ENCODE measurements at places on chromosomes 2 and 18.

DNA sequence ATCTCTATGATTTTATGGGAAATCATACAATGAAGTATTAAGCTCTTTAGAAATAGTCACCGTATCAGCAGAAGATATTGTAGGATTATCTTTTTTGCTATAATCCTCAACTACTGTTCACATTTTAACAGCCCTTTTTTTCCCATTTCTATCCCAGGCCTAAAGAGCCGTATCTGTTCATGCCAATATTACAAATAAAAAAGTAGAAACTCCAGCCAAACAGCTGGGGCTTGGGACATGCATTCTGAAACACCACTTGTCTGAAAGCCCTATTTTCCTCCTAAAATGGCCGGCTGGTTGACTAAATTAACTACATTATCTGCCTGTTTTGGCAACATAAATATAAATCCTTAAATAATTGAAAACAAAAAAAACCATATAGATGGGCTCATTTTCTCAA lies 477.8 kb downstream of the CDH2 start:
- DNase-seq: no peak

DNA sequence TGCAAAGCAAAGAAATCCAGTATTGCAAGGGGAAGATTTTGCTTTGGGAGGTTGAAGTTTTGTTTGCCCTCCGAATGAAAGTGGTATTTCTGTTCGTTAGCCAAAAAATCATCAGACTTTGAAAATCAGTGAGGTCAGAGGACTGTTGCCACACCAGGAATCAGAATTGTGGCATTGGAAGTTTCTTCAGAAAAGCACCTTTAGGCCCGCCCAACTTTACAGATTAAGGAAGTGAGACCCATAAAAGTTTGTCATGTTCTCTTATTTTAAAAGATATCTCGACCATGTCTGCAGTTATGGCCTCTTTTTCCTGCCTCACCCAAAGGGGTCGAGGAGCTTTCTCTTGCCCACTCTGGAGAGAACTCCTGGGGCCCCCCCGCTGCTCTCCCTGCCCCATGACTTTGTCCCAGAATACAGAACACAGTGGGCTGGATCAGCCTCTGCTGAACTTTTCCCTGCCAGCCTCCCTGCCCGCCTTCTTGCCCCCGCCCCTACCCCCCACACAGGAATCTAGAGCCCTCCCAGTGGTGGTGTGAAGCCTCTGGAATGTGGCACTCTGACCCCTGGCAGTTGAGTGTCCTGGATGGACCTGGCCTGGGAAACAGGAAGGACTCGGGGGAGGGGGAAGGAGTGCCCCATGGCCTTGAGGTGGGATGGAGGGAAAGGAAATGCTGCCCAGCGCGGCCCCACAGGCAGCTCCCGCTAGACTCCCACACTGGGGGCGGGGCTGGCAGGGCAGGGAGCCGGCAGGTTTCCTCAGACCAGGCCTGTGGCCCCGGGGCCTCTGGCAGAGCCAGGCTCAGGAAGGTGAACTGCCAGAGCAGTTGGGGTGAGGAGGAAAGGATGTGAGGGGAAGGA lies 25.3 kb downstream of the CRIM1 start:
- DNase-seq: no peak

GRCh38 chr2:161556440-161556839 lies 67.8 kb upstream of the SLC4A10 start:
- DNase-seq: no peak

DNA sequence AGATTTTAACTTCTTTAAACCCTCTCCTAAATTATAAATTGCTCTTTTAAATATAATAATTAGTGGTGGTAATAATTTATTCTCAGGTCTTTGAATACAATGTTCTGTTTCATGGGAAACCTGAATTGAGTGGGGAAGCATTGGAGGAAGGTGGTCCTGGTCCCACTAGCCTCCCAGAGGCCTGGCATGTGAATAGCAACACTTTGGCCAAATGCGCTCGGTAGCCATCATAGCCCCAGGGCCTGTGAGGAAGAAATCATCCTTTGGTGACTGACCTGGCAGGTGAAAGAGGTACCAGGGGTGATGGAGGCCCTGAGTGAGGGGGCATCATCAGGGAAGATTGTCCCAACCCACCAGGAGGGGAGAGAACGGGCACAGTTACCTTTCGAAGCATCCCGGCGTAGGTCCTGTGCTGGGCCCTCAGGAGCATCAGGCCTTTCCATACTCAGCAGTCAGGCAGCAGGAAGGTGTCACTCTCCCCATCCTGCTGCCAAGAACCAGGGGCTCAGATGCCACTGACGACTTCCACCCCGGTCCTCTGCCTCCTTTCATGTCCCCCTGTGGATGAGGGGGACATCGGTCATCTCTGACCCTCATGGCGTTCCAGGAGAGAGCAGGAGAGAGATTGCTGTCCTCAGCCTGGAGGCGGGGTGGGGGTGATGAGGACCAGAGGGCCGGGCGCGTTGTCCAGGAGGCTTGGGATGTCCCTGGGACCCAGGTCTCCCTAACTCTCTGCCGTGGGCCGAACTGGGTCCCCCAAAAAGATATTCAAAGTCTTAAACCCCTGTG lies 78.6 kb upstream of the HPCAL1 start:
- no peak for DNase-seq

DNA sequence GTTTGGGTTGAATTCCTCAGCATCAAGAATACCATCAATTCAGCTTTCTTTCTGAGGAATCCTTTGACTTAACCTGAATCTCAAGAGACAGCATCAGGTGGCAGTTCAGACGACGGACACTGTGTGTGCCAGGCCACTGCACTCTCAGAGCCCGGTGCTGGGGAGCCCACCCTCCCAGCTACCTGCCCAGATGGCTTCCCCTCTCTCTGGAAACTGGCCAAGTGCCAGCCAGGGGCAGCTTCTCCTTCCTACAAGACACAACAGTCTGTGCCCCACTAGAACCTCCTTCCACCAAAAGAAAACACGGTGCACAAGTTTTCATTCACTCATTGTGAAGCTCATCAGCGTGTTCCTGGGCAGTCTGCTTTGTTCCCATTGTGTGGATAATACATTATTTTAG lies 28.5 kb downstream of the MAL start:
- DNase-seq: no peak

All from stimulated activated CD4-positive, alpha-beta T cell treated with anti-CD3 and anti-CD28 coated beads, Interleukin-15, amount 100 ng/mL, for 1 hour (primary cell).